ENCODE measurements at places on chromosomes 4 and X.

DNA sequence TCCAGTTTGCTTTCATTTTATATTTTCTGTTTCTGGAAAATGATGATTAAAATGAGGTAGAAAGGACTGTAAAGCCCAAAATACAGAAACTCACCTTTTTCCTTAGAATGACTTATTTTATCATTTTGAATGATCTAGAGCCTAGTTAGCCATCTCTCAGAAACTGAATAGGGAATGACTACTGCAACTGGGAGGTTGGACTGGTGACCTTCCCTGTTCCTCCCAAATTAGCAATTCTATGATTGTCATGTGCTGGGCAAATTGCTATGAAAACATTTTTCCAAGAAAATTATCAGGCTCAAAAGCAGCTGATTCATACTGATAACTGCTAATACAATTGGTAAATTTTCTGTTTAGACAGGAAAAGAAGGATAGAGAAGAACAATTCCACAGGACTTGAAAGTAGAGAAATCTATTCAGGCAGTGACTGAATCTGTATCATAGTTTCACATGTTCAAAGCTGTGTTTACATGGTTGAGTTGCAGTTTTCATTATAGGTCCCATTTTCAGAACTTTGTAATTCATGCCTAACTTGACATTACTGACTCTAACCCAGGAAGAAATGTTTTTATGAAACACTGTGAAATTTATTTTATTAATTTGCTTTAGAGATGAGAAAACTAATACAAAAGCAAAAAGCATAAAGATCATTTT, 43.4 kb upstream of the SEC24B start:
- no peak for DNase-seq

GRCh38 chr4:121009578-121010478, 62.5 kb downstream of the NDNF start:
- no peak for DNase-seq

- DNase-seq = no peak
Measured at GRCh38 chr4:118682928-118683327, 2.3 kb upstream of the METTL14 start.

- DNase-seq = no peak
Measured at GRCh38 chr4:98319021-98319420, 57.8 kb downstream of the RAP1GDS1 start.

GRCh38 chr4:48799157-48799556, 19.1 kb upstream of the FRYL start:
- no peak for DNase-seq

DNA sequence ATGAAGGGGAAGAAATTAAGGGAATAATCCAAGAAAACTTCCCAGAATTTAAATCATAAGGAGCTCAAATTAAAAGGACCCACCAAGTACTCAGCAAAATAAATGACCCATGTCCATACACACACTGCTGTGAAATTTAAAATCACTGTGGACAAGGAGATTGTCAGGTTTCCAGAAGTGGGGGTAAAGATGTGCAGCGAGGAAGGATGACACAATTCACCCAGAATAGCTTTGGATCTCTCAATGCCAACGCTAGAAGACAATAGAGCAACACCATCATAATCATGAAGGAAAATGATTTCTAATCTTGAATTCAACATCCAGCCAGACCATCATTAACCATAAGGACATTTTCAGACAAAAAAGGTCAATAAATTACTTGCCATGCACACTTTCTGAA, 65.7 kb downstream of the CASK start:
- no peak for DNase-seq

DNA sequence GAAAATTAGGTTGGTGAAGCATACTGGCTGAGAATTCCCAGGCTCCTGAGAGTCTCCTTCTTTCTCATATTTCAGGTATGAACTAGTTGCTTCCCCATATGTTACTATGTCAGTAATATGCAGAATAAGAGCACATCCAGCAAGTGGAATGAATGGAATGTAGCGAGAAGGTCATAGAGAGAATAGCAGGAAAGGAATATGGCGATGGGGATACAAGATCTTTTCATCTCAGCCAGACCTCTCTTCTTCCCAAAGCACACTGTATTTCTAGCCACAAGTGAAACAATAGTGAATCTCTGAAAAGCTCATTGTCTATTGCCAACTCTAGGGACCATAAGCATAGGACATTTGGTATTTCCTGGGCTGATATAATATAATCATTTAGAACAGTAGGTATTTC, 54.6 kb upstream of the MMAA start:
- no peak for DNase-seq

- DNase-seq = no peak
Measured at GRCh38 chr4:73901031-73901430, 31.8 kb downstream of the CXCL1 start.
